Placental pericyte (primary cell): ENCODE measurements at places on chromosomes 7 and 10. TPM values are rescaled to one million over a fixed set of nuclear protein-coding genes. Genes with fewer than 3 reads are reported as not detected.

The EBF3 gene
- 0.14 TPM in 1 of 2 replicates, not detected in the other for total RNA-seq

The UPK3B gene
- total RNA-seq, result not detected in 2 replicates

The NOLC1 gene
- total RNA-seq, result 46.5 and 56.2 TPM in 2 replicates

The TPST1 gene
- 136 and 227 TPM in 2 replicates for total RNA-seq

The WNT8B gene
- not detected in 2 replicates for total RNA-seq

The SBDS gene
- total RNA-seq, result 71.3 and 105 TPM in 2 replicates

The CACNB2 gene
- under 0.01 and 0.14 TPM in 2 replicates for total RNA-seq

The GRK5 gene
- 33.9 and 52.8 TPM in 2 replicates for total RNA-seq

The TMEM273 gene
- total RNA-seq, result 0.43 TPM in 1 of 2 replicates, not detected in the other

The ACHE gene
- total RNA-seq, result 0.14 and 0.22 TPM in 2 replicates

The HABP2 gene
- not detected in 2 replicates for total RNA-seq

The LRRC17 gene
- 5.7 and 49.7 TPM in 2 replicates for total RNA-seq

The IFRD1 gene
- total RNA-seq, result 47.5 and 98.9 TPM in 2 replicates

The PLAC9 gene
- total RNA-seq, result 0.29 and 0.44 TPM in 2 replicates

The STK31 gene
- total RNA-seq, result not detected in 2 replicates

The NFE2L3 gene
- 17.9 and 31.6 TPM in 2 replicates for total RNA-seq

The LRGUK gene
- total RNA-seq, result under 0.01 TPM in 2 replicates

The ZNF786 gene
- total RNA-seq, result 5.3 and 7.7 TPM in 2 replicates

The ENTPD1 gene
- 1.1 TPM in 1 of 2 replicates, not detected in the other for total RNA-seq

The FXYD4 gene
- not detected in 2 replicates for total RNA-seq

The TAS2R4 gene
- 0.86 and 0.88 TPM in 2 replicates for total RNA-seq

The DPP6 gene
- total RNA-seq, result under 0.01 TPM in 1 of 2 replicates, not detected in the other

The HTR5A gene
- total RNA-seq, result not detected in 2 replicates

The CALD1 gene
- total RNA-seq, result 463 and 559 TPM in 2 replicates

The PILRA gene
- total RNA-seq, result not detected in 2 replicates

The ADCYAP1R1 gene
- not detected in 2 replicates for total RNA-seq

The ADIRF gene
- 1.0 TPM in 1 of 2 replicates, not detected in the other for total RNA-seq

The MLLT10 gene
- 39.6 and 41.5 TPM in 2 replicates for total RNA-seq

The MYOF gene
- total RNA-seq, result 126 and 185 TPM in 2 replicates

The PNLIPRP1 gene
- total RNA-seq, result not detected in 2 replicates

The SCART1 gene
- total RNA-seq, result 2.1 and 3.1 TPM in 2 replicates
